ENCODE measurements at places on chromosomes 2 and 18.

DNA sequence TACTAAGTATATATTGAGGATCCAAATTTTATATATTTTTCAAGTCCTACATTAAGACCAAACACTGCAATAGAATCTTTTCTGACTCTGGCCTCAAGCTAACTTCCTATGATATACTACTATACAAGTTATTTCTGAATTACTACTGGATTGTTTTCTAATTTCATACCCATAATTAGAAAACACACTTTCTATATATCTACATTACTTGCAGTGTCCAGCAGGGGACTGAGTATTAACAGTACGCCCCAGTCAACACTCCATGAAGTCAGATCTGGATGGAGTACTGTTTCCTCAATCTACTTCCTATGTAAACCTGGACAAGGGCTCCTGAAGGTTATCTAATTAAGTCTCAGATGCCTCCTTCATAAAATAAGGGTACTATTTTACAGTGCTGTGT is 26.5 kb downstream of the RMP24 start:
- no peak for DNase-seq

DNA sequence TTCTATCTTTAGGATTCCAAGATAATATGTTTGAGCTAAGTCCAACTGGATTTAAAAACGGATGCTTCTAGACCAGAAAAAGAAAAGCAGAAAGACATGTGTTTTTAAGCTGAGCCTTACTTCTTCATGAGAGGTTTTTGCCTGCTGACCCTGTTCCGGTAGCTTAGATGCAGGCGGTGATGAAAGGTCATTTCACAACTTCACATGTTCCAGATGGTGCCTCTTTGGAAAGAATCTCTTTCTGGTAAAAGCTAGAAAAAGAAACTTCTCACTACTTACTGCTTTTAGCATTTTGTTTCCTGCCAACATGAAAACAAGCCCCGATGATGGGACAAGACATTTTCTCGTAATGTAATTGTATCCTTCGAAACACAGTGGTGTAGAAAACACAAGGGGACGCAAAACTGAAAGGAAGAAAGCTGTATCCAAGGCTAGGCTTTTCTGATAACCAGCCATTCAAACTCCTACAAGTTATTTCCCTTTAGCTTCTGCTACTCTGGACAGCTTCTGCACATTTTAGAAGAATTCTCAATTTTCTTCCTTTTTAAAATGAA is 407.3 kb upstream of the LYPD1 start:
- DNase-seq: no peak

- no peak for DNase-seq
Measured at GRCh38 chr2:191115391-191115790, 35.4 kb downstream of the STAT4 start.

DNA sequence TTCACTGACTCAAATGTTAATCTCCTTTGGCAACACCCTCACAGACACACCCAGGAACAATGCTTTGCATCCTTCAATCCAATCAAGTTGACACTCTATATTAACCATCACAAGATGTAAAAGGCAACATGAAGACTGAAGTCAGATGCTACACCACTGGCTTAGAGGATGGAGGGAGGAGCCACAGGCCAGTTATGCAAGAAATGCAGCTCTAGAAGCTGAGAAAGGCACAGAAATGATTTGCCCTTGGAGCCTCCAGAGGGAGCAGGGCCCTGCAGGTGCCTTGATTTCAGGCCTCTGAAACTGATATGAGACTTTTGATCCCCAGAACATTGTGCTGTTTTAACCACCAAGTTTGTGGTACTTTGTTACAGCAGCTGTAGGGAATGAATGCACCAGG is 276.3 kb downstream of the KCNS3 start:
- no peak for DNase-seq

- no peak for DNase-seq
Measured at GRCh38 chr2:49807689-49808088, 653.4 kb upstream of the FSHR start.
